Testis (tissue), 5 donors: ENCODE measurements at places on chromosomes 3 and 15.

DNA sequence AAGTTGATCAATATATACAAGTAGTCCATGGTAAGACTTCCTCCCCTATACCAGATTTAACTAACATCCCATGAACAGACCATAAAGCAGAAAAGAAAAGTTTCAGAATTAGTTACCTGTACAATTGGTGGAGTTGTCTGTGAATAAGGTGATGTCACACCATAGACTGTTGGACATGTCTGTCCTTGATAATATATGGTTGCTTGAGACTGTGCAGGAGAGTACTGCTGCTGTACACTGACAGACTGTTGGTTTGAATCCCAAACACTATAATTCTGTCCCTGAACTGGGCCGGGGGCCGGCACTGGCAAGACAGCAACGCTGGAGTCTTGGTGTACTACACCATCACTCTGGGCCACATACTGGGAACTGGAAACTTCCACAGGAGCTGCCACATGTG, 77.2 kb downstream of the NBEAL2 start:
- no peak for DNase-seq

DNA sequence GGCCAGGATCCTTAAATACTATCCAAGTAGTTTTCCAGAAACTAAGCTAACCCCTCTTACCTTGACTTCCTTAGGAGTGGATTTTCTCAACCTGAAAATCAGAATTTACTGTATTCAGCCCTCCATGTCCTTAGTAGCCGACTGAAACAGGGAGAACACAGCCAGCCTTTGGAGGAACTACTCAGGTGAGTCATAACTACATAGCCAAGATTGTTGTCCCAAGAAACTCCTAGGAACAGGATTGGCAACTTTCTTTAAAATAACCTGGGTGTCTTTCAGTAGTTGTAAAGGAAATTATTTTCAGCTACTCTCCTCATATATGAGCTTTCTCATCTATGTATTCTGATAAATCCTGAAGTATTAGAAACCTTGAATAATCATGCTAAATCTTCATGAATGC, 22.3 kb downstream of the FANCD2OS start:
- DNase-seq: no peak

DNA sequence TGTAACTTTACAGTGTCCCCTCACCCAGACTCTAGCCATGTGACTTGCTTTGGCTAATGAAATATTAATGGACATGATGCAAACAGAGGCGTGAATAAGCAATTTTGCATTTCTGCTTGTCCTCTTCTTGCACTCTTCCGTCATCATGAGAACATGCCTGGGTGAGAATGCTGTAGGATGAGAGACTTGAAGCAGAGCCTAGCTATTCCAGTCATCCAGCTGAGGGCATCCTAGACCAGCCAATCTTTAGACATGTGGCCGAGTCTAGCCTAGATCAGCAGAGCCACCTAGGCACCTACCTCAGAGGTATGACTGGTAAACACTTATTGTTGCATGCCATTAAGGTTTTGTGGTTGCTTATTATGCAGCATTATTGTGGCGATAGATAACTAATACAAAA, 450.5 kb upstream of the AZI2 start:
- no peak for DNase-seq

- no peak for DNase-seq
These were observed 272.5 kb downstream of the THSD4 start for GRCh38 chr15:71387810-71388209.

GRCh38 chr3:52561028-52561747, 24.8 kb downstream of the UQCC5 start:
- DNase-seq: no peak

DNA sequence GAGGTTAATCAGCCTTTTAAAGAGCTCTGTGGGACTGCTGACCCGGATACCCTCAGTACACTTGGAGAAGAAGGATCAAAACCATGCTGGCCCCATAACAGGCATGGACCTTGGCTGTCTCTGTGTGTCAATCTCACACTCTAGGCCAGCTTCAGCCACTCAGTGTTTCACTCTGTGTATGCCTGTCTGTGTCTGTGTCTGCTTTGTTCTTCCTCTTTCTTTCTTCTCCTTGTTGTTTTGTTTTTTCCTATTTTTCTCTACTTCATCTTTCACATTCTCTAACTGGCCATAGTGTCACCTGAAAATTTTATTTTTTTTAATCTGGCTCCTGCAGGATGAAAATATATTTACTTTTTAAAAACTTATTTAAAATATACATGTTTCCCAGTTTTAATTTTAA, 51.1 kb downstream of the SERP1 start:
- DNase-seq: no peak

- DNase-seq: peak; percentile 23
These were observed 63.9 kb downstream of the ETV5 start for GRCh38 chr3:186044968-186045367.

DNA sequence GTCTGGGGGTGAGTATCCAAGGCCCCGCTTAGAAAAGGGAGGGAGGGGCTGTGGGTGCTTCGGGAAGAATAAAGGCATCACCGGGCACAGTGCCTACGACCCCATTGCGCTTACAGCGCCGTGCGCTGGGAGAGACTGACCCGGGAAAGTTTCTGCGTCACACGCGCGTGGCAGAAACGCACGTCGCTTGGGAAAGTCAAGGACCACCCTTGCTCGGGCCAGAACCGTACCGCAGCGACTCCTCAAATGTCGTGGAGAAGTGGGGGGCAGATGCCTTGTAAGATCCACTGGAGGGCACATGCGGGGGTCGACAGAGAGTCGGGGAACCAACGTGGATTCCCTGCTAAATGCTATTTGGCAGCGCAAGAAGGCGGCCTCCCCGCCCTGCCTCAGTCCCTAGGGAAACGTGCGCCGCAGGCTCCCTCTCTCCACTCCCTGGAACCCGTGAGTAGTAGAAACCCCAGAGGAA, 2.4 kb downstream of the ADAMTS9 start:
- peak; percentile 41 for DNase-seq

DNA sequence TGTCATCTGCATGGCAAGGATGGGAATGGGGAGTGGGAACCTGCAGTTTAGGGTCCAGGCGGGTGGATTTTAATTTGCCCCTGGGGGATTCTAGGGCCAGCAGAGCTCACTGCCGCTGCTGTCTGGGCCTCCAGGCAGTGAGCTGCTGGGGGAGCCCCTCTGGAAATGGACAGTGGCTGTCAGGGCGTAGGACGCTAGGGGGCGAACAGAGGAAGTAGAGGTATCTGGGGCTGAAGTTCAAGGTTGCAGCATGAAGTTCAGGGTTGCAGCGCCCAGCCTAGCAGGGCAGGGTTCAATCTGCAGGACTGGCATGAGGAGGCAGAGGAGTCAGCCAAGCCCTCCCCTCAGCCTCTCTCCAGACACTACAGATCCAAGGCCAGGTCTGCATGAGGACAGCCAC, 49.5 kb downstream of the APBA2 start:
- no peak for DNase-seq

- DNase-seq: no peak
These were observed 168.8 kb downstream of the NUP210 start for GRCh38 chr3:13251166-13251903.

- no peak for DNase-seq
These were observed 18.6 kb upstream of the ZNF710 start for GRCh38 chr15:89982315-89983055.

DNA sequence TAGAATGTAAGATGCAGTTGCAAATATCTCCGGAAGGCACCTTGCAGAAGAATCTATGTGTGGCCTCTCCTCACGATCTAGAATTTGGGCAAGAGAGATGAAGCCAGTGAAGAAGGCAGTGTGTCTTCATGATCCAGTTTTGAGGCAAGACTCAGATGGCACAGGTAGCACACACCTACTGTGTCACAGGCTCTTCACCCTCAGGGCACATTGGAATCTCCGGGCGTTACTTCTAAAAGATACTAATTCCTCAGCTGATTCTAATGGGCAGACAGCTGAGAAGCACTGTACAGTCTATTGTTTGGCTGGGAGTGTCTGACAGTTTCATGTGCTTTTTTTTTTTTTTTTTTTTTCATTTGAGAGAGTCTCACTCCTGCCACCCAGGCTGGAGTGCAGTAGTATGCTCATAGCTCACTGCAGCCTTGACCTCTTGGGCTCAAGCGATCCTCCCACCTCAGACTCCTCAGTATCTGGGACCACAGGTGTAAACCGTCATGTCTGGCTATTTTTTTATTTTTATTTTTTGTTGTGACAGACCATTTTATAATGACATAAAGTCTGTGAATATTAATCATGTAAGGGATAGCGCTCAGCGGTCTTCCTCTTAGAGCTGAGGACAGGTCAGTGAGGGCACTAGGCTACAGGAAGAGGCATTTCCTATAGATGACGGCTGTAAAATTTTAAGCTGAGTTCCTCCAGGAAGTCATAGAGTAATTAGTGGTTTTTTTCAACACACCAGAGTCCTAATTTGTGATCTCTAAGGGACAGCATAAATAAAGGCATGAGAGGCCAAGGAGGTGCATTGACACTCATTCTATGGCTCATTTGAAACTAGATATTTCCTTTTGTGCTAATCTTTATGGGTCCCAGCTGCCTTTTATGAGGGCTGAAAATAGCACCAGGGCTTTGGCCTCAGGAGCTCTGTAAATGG, 4.0 kb downstream of the C3orf52 start:
- DNase-seq: no peak

GRCh38 chr15:78859971-78860719, 12.5 kb upstream of the MORF4L1 start:
- peak; percentile 85 for DNase-seq

DNA sequence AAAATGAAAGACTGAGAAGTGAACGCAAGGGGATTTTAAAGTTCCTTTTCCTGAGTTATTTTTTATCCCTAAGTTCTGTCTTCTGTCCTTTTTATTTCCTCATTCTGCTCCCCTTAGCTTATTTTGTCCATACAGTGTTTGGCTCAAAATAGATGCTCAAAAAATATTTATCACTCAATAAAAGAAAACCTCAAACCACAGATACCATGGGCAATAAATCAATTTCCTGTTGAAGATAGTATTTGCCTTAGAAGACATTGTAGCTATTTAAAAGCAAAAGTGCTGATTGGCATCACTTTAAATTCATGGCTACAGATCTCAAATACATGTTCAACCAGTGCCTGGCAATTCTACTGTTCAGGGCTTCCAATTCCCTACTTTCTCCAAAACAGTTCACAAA, 316.5 kb upstream of the ADAMTS9 start:
- DNase-seq: no peak

DNA sequence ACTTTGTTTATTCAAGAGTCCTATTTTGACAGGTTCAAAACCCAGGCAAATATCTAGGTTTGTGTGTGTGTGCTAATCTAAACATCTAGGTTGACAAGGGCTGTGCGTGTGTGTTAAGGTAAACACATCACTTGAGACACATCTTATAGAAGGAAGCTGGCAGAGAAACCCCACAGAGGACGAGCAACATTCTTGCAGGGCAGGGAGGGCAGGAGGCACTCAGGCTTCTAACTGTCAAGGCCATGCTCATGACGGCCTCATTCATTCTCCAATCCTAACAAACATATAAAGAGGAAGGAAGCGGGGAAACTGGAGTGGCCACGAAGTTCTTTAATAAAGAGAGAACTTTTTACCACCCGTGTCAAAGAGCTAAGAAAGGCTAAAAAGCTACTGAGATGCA, 43.4 kb downstream of the SLCO2A1 start:
- DNase-seq: no peak

GRCh38 chr3:33650495-33650894, 67.6 kb downstream of the CLASP2 start:
- DNase-seq: no peak

DNA sequence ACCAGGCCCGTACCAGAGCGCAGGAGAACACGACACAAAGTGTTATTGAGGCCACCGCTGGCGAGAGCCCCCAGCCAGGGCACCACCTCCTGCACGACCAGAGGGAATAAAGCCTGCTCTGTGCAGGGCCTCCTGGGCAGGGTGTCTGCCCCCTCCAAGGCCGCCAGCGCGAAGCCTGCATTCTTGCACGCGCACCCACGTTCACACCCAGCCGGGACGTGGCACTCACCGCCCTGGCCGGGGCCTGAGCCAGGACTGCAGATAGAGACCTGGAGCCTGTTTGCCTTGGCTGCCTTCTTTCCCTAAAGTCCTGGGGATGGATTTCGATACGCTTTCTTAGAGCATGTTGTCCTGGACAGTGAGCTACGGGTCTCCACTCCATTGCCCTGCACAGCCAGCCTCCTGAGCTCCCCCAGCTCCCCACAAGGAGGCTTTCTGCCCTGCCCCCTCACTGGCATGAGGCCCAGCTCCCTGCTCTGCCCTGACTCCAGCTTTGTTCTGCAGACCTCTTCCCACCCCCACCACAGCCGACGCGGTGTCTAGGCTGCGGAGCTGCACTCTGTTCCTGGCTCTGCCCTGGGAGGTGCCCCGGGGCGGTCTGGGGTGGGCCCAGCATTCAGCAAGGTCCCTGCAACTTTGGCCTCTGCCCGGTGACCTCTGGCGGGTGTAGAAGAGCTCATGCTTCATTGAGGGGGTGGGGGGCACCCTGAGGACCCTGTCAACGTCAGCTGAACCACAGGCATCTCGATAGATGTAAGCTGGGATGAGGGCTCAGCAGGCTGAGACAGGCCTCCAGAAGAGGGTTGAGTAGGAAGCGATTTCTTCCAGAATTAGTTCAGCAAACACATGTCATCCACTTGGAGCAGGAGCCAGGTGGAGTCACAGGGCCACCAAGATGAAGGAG, 145.0 kb downstream of the LRRK1 start:
- DNase-seq: peak; percentile 80

DNA sequence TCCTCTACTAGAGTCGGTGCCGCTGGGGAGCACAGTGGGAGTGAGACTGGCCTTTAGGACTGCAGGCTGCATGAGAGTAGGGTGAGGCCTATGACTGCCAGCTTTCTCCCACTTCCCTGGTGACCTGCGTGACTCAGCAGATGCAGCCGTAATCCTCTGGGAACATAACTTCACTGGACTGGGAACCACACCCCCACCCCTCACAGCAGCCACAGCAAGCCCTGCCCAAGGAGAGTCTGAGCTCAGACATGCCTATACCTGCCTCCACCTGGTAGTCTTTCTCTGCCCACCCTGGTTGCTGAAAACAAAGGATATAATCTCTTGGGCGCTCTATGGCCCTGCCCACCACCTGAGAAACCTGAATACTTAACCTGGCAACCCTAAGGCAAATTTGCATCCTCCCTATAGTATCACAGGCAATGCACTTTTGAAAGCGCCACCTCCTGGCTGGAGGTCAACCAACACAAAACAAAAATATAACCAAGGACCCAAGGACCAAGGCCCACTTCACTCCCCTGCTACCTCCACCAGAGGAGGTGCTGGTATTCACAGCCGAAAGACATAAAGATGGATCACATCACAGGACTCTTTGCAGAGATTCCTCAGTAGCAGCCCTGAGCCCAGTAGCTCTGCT, 308.9 kb downstream of the CTNNB1 start:
- DNase-seq: no peak

DNA sequence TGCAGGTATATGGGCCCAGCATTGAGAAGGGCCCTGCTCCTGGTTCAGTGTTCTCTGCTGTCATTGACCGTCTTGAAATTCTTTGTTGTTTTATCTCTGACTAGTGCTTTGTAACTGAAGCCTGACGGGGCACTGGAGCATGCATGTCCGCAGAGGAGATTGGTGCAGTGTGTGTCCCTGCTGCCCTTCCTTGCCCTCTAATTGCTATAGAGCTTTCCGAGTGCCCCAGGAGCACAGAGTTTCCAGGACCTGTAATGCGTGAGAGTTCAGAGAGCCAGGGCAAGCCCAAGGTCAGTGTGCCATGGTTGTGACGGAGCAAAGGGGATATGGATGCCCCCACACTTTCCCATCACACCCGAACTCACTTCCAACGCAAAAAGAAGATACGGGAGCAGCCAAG, 174.3 kb upstream of the UBE3A start:
- no peak for DNase-seq
